ENCODE measurements at places on chromosomes 3 and 15.
A peak's percentile ranks its signal among the peaks of the same experiment; 100 is the strongest.

DNA sequence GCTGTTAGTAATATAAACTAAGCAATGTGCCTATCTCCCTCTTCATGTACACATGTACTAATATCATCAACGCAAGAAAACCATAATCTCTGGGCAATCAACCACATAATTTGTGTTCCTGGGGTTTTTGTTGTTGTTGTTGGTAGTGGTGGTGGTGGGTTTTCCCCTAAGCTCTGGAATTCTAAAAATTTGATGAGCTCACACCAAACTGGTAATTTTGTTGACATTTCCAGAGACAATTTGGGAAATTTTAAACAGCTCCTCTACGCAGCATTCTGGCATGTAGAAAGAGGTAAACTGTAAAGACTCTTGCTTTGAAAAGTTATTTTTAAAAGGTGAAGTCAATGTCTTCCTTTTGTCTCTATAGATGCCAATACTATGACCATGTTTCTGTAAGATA is 126.7 kb downstream of the IGSF11 start:
- no peak for DNase-seq

GRCh38 chr3:184783319-184783718 is 28.6 kb upstream of the VPS8 start:
- DNase-seq = no peak

DNA sequence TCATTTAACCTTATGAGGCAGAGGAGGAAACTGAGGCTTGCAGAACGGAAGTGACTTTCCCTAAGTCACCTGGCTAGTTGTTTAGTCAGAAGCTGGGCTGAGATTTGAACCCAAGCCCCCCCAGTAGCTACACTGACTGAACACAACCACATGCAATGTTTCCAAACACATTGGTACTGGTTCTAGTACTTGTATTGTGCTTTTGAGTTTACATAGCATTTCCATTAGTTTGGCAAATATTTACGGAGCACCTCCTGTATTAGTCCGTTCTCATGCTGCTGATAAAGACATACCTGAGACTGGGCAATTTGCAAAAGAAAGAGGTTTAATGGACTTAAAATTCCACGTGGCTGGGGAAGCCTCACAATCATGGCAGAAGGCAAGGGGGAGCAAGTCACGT is 56.3 kb upstream of the ITGA11 start:
- no peak for DNase-seq

DNA sequence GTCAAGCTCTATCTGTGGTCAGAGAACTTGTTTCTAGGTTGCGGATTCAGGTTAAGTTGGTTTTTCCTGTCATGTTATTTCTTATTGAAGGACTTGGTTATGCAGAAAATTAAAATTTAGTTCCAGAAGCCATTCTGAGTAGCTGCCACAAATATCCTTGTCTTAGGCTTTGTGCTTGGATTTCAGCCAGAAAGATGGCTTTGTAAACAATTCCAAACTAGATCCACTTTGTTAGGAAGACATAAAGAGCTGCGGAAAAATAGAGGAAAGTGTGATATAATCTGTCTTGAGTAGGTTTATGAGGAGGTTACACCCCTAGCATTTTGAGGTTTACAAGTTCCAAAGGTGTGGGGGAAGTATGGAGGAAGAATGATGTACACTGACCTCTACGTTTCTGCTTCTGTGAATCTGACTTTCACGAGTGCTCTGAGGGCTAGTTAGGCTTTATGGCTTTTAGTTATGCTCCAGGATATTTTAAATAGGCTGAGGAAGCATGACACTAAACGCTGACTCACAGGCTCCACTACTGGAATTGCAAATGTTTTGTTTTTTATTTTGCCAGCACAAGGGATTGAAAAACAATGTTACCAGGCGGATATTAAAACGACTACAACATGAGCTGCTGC is 46.3 kb upstream of the UTS2B start:
- DNase-seq = no peak

DNA sequence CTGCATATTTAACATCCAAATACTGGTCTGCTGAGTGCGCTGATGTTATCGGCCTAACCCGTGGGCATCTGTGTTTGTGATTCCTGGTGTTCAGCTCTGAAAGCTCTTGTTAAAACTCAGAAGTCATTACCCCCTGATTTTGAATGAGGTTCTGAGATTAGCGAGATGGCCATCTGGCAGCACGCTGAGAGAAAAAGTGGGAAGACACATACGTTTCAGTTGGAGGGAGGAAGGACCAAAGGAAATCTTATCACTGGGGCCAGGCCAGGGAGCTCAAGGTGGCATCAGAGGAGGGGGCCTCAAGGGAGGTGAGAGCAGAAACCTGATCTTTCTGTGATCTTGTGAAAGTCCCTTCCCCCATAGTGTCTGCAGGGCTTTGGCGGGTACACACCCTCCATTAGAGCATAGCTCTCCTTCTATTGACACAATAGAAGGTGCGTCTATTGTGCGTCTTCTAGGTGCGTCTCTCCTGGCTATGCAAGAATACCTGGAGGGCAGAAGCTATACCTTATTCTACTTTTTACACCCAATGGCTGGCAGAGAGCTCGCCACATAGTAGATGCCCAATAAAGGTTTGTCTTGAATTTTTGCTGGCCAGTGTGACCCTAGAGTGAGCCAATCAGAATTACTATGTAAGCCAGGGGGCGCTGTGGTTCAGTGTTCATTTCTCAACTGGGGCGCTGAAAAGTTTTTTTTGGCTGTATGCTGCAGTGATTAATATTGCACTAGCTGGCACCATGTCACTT is 182.4 kb downstream of the SHQ1 start:
- DNase-seq = peak; percentile 40

- DNase-seq = peak; percentile 72
These were observed 733 bp downstream of the RNF111 start for GRCh38 chr15:58988006-58988785.

GRCh38 chr3:17749705-17750293 is 7.4 kb upstream of the TBC1D5 start:
- no peak for DNase-seq

- DNase-seq = peak; percentile 77
These were observed 58.2 kb downstream of the ZBTB38 start for GRCh38 chr3:141426404-141427034.

GRCh38 chr3:61985020-61985419 is 388.3 kb downstream of the FEZF2 start:
- no peak for DNase-seq

DNA sequence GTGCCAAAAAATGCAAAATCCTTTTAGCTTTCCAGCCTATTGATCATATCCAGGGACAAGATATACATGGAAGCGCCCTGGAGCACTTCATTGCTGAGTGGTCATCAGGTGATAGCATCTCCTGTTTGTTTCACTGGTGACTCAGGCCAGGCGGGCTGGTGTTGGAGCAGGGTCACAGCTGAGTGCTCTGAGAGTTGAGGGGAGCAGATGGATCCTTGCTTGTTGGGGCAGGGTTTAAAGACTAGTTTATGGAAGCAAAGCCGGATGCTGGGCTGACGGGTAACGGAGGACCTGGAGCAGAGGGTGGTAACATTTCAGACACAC is 405.0 kb upstream of the TPM1 start:
- no peak for DNase-seq

DNA sequence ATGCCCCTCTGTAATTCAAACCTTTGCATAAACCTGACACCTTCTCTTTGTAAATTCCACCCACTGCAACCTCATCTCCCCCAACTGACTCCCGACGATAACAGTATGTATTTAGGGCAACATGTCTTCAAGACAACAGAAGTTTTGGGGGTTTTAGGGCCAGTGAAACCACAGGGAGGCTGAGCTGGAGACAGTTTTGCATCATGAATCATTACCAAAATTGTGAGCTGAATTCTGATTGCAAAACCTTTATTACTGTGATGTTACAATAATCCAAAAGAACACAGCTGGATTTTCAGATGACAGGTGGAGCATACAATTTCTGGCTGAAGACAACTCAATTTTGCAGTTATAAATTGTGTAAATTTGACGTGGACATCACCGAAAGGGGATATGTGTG is 281.3 kb upstream of the TTC14 start:
- DNase-seq = no peak

- DNase-seq = peak; percentile 90
These were observed 891 bp upstream of the DMXL2 start for GRCh38 chr15:51623386-51623938.

- no peak for DNase-seq
These were observed 115.6 kb upstream of the LMCD1 start for GRCh38 chr3:8385848-8386620.

GRCh38 chr15:91921188-91921842 is 67.8 kb downstream of the SLCO3A1 start:
- peak; percentile 89 for DNase-seq

DNA sequence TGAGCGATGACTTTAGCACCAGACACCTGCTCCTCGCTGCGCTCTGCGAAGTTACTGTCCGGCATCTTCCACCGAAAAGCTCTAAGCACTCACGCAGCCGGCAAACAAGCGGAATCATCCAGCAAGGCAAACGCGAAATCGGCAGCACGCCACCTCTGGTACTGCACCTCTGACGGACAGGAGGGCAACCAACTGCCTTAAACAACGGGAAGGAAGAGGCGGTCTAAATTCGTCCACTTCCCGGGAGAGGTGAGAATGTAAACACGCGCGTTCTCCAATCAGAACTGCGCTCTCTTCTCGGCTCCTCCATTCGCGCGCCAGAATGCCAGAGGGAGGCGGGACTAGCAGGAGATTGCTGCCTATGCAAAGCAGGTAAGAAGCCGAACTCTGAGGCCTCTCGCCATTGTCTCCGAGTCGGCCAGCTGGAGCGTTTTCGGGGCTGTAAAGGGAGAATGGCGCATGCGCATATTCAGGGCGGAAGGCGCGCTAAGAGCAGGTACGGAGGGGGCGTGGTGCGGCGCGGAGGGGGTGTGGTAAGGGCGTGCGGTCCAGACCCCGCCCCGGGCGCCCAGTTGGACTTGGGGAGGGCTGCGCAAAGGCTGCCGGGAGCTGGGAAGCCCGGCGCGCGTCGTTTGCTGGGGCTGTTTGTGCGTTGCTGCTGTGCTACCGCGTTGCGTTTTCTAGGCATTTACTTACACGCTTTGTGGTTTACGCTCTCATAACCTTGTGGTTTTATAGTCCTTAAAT is at the start of the genes BTD and HACL1:
BTD (plus strand) TSS at position 347 of the 747 bp plus-strand sequence. CDS start 33,695 bp downstream, outside the sequence.
HACL1 (minus strand) TSS at position 171 of the 747 bp plus-strand sequence; CDS start at position 65, 106 bp downstream.
- DNase-seq = peak; percentile 99

DNA sequence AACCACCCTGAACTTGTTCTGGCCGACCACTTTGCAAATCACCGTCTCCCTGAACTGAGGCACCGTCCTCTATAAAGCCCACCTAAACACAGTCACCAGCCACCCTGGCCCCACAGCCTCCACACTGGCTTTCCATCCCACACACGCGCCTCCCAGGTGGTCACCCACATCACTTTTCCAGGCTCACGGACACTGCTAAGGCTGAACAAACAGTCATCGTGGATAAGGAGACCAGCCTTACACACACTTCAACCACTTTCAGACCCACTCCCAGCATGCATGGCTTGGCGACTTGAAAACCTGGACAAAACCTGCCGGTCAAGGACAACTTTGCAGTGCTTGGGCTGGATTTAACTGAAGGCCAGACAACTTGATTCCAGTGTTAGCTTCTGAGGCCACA is 8.4 kb downstream of the CHSY1 start:
- no peak for DNase-seq

DNA sequence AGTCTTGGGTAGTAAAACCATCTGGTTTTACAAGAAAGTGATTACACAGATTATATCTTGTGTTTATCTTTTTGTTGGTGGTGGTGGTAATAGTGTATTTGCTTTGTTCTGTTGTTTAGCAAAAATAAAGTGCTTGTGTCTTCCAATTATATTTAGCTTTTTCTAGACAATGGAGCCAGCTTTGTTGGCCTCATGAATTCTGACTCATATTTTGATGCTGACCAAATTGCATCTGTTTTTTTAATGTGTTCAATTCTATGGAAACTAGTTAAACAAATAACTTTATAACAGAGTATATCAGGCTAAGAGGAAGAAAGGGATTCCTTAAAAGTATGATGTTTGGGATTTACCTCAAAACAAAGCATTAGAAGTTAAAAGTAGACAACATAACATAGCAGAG is 69.3 kb upstream of the BFSP2 start:
- no peak for DNase-seq

- DNase-seq = peak; percentile 37
These were observed 53.2 kb downstream of the OXNAD1 start for GRCh38 chr3:16318176-16318575.

GRCh38 chr3:118868051-118868450 is 166.6 kb downstream of the IGSF11 start:
- DNase-seq = no peak

DNA sequence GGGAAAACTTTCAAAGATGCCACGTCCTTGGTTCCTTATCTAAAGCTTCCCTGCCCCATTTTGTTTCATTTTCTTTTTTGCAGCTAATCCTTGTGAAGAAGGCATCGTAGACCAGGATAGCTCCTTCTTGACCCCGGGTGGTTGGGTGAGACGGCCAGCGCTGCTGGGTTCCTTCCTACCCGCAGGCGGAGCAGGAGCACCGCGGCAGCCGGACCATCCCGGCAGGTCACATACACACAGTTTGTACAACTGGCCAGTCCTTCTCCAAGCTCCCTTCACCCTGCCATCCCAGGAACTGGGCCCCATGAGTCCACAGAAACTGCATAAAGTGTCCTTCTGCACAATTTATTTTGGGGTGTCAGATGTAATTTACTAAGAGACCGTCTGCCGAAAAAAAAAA is 83.9 kb downstream of the MEGF11 start:
- DNase-seq = no peak

GRCh38 chr3:45760878-45761711 is 35.2 kb downstream of the SLC6A20 start:
- peak; percentile 32 for DNase-seq
